CD4-positive, alpha-beta T cell treated with Interferon alpha-2 for 1 hour (primary cell): ENCODE measurements at places on chromosomes 2 and 18.

GRCh38 chr2:146143971-146144370 is 1624.1 kb upstream of the ZEB2 start:
- no peak for DNase-seq

DNA sequence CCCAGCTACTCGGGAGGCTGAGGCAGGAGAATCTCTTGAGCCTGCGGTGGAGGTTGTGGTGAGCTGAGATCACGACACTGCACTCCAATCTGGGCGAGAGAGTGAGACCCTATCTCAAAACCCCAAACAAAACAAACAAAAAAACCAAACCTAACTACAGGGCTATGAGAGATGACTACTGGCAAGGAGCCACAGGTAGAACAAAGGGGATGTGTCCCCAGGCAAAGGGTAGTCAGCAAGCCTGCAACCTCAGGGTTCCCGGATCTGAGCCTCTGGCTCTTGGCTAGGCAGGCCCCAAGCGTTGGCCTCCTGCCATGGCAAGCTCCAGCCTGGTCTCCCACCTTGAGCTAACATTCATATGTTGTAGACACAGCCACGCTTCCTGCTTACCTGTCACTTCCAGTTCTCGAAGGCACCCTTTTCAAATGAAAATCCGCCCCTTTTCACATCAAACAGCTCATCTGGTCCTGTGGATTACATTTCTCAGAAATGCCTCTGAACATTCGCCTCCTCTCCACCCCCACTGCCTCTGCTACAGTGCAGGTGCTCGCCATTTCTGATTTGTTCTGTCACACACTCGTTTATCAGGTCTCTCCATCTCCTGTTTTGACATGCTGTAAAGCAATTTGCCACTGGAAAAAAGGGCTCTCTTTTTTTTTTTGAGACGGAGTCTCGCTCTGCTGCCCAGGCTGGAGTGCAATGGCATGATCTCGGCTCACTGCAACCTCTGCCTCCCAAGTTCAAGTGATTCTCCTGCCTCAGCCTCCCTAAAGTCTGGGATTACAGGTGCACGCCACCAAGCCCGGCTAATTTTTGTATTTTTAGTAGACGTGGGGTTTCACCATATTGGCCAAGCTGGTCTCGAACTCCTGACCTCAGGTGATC is 13.1 kb upstream of the ACTR3 start:
- peak; percentile 89 for DNase-seq

- no peak for DNase-seq
These were observed 2.4 kb downstream of the OSBPL1A start for GRCh38 chr18:24395049-24395795.

DNA sequence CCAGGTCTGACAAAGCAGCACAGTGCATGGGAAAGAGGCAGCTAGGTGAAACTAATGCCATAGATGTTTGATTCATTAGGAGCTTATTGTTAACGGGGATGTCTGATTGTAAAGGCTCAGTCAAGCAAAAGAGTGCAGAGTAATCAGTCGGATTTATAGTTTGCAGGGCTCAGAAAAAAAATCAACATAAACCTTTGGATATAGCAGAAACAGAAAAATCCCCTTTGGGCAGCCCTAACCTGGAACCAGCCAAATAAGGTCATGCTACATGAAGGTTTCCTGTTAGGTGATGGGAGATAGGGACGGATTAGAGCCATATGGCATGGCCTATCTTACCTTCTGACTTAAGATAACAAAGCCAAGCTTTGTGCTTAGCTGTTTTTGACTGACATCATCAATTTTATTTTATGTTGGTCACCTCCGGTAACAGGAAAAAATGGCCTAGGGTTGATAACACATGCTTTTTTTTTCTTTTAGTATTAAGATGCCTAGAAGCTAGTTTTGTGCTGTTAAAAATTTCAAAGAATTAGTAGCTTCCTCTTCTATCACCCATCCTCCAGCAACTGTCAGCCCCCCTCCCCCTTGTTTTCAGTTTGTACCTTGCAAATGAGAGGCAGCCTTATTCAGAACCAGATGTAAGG is 60.7 kb upstream of the ZEB2 start:
- DNase-seq, result no peak

DNA sequence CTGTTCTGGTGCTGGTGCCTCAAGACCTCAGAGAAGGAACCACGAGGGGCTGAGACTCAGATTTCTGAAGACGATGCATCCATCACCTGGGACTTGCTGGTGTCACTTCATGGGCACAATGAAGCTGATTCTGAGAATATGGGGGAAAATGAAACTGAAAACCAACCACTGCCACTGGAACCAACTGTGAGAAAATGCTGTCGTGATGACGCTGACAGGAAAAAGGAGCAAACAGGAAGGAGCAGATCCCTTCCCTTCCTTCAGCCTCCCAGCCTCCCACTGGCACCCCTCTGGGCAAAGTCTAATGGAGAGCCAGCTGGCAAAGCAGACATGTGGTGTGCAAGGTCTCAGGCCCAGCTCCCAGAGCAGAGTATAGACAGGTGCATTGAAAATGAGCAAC is 109.7 kb downstream of the FOXI3 start:
- DNase-seq, result no peak

GRCh38 chr18:76518123-76518859 is 23.2 kb upstream of the ZNF516 start:
- no peak for DNase-seq

DNA sequence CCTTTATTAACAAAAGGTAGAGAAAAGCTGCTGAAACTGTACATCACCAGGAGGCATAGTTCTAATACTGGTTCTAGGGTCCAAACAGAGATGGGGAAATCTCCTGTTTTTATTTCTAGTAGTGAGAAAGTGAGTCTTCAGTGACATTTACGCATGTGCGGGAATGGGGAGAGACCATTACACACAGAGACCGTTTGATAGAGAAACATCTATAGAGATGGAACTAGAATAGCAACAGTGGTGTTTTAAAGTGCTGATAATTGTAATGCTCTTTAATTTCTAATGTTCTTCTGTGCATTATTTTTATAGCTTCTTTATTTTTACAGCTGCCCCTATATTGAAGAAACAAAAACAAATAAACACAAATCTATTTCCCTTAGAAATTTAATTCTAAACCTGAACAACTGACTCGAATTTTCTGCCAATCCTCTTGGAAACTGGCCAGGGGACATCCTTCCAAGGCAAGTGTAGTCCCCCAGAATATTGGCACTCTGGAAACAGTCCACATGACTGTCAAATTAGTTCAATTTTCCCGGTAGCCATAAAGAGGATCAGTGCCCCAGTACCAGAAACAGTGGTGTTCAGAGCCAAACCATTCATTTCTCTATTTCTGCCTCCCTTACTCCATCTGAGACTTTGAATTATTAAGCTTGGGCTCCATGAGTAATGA is 260.9 kb downstream of the ICOS start:
- no peak for DNase-seq

DNA sequence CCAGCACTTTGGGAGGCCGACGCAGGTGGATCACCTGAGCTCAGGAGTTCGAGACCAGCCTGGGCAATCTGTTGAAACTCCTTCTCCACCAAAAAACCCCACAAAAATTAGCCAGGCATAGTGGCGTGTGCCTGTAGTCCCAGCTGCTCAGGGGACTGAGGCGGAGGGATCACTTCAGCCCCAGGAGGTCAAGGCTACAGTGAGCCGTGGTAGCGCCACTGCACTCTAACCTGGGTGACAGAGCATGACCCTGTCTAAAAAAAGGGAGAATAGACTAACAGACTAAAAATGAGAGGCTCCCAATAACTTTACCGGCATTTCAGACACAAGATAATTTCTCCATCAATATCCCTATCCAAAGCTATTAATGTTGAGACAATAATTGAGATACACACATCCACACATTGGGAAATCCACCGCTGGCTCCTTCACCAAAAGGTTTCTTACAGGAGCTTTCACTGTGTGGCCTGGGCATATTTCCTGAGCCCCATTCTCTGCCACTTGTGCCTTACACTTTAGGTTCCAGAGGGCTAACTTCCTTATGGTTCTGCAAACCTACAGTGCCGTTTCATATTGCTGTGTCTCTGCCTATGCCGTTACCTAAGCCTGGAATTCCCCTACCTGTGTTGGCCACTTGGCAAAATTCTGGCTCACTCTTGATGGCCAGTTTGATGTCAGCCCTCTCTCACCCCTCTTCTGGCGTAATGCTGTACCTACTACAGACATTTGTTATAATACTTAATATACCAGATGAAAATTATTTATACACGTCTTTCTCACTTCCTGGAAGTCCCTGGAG is 115.8 kb upstream of the ZFP36L2 start:
- DNase-seq, result no peak

GRCh38 chr2:153455861-153456260 is 22.7 kb downstream of the RPRM start:
- no peak for DNase-seq

- DNase-seq, result no peak
These were observed 482.0 kb upstream of the CHST9 start for GRCh38 chr18:27667064-27667463.

- DNase-seq, result no peak
These were observed 201.2 kb downstream of the CDCA7 start for GRCh38 chr2:173555833-173556232.

DNA sequence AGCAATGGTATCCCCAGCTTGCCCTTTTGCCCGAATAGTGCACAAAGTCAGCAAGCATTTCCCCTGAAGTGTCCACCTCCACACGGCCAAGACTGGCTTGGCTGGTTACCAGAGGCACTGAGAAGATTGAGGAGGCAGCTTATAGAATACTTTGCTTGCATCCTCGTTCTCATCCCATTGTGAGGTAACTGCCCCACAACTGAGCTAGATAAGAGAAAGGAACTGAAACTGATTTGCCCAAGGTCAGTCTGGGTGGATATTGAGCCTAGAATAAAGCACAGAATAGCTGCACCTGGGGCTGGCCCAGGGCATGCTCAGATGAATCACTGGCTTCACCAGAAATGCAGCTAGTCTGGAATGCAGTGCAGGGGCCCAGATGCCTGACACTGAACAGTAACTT is 32.7 kb upstream of the MAP4K3 start:
- DNase-seq, result no peak

GRCh38 chr2:216960671-216961268 is 100.9 kb upstream of the TNP1 start:
- DNase-seq, result no peak

GRCh38 chr18:37661478-37661877 is 95.9 kb upstream of the CELF4 start:
- DNase-seq, result no peak

GRCh38 chr2:136250131-136250530 is 132.2 kb upstream of the CXCR4 start:
- DNase-seq, result no peak

GRCh38 chr2:217294211-217294610 is 434.3 kb upstream of the TNP1 start:
- no peak for DNase-seq

- DNase-seq, result peak; percentile 6
These were observed 91.1 kb downstream of the INHBB start for GRCh38 chr2:120436885-120437603.
